ENCODE measurements at places on chromosomes 4 and X. TPM values are rescaled to one million over a fixed set of nuclear protein-coding genes. Genes with fewer than 3 reads are reported as not detected.

Gene CCSER1
- total RNA-seq = 0.64 TPM

Gene LRCH2
- not detected for total RNA-seq

Gene NAA11
- total RNA-seq = not detected

Gene GYG2
- total RNA-seq = not detected

Gene EPHA5
- not detected for total RNA-seq

Gene TLR3
- total RNA-seq = 1.1 TPM

Gene DAPP1
- 22.8 TPM for total RNA-seq

Gene SOWAHB
- 0.09 TPM for total RNA-seq

Gene DCLK2
- total RNA-seq = not detected

Gene ADGRG2
- not detected for total RNA-seq

Gene DDX53
- not detected for total RNA-seq

Gene MND1
- total RNA-seq = 31.8 TPM

Gene P2RY4
- not detected for total RNA-seq

Gene NDNF
- total RNA-seq = 0.11 TPM

Gene REPS2
- 0.08 TPM for total RNA-seq

Gene ARX
- not detected for total RNA-seq

Gene PGAM4
- total RNA-seq = not detected

Gene FAAH2
- 3.0 TPM for total RNA-seq

Gene KDM6A
- 31.3 TPM for total RNA-seq

Gene SLC34A2
- not detected for total RNA-seq

Gene PDCL2
- not detected for total RNA-seq

Gene PHEX
- total RNA-seq = 0.55 TPM

Gene PLP1
- total RNA-seq = not detected

Gene PCDH11X
- not detected for total RNA-seq

Gene FAM184B
- not detected for total RNA-seq

Gene ARHGEF38
- total RNA-seq = not detected

Gene IL2
- total RNA-seq = 1.7 TPM

Gene MAOA
- total RNA-seq = 0.14 TPM

Gene TNIP3
- 3.8 TPM for total RNA-seq

Gene APELA
- total RNA-seq = not detected

Gene TCEAL6
- total RNA-seq = not detected

Gene PAGE1
- total RNA-seq = not detected

Gene MXRA5
- total RNA-seq = not detected

Gene CTAG2
- 17.1 TPM for total RNA-seq

Gene MMRN1
- total RNA-seq = 0.28 TPM

Gene EGF
- not detected for total RNA-seq

Gene UGT2B28
- not detected for total RNA-seq

Data from activated naive CD8-positive, alpha-beta T cell treated with anti-CD3 and anti-CD28 coated beads, Interleukin-2, amount 10 ng/mL, durations not matched to agents 7 days and 5 days (primary cell).